ENCODE measurements at places on chromosomes 4 and X.

- DNase-seq, result no peak
Measured at GRCh38 chrX:67536564-67536963, 7.3 kb upstream of the AR start.

- DNase-seq, result no peak
Measured at GRCh38 chr4:70895811-70896491, 6.2 kb upstream of the MOB1B start.

DNA sequence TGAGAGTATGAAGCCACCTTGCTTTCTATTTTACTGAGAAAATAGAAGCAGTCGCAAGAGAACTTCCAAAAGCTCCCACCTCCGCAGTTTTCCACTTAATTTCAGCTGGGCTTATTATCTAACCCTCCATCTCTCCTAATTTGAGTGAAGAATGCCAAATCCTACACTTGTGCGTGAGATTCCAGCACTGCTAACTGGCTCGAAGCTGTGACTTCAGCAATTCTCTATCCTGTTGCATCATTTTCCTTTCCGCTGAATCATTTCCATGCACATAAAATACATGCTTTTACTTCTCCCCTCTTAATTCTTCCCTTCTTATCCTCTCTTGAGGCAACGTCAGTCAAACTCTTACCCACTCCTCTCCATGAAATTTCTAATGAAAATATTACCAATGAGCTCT lies 189.5 kb downstream of the GASK1B start:
- no peak for DNase-seq

- no peak for DNase-seq
Measured at GRCh38 chrX:151902813-151903591, 9.7 kb upstream of the MAGEA4 start.

DNA sequence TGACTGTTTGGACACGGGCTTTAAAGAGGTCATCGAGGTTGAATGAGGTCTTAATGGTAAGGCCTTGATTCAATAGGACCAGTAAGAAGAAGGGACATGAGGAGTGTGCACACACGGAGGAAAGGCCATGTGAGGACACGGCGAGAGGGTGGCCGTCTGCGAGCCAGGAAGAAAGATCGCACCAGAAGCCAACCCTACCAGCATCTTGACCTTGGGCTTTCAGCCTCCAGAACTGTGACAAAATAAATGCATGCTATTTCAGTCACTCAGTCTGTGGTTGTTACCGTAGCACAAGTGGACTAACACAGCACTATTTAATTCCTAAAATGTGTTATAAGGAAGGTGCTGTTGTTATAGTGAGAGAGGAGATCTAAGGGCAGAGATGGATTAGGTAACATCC lies 468.6 kb upstream of the FAT1 start:
- no peak for DNase-seq
